ENCODE measurements at places on chromosomes 4 and X.

DNA sequence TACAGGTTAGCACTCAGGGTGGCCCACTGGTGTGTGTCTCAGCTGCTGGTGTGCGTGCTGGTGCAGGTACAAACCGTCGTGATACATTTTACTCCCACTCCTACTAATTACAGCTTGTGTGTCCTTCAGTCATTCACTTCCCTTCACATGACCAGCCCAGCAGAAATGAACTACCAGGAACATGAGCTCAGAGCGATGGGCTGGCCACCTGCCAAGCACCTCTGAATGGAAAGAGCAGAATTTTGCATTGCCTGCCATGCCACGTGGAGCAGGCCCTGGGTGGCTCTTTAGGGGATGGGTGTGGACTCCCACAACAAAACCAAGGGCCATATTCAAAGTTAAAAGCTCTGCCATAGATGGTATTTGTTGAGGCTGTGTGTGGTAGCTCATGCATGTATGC, 58.9 kb upstream of the PGM2 start:
- DNase-seq: no peak

DNA sequence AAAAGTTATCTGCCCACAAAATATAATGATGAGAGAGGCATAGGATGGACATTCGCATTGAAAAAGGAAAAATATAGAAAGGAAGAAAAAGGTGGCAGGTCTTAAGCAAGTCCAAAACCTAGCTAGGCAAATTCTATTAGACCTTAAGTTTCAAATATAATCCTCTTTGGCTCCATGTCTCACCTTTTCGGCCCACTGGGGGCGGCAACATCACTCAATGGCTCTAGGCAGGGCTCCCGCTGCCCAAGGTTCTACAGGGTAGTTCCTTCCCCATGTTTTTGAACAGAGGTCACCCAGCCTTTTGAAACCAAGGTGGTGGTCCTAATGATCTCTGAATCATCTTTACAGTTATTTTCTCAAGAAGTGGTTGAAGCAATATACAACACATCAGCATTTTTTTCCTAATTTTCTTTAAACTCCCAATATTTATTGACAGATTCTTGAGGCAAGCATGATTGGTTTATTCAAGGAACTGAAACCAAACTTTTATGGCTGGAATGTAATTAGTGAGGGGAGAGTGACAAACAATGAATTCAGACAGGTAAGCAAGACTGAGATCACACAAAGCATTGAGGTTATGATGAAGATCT, 309.4 kb downstream of the ANTXR2 start:
- DNase-seq: no peak

- no peak for DNase-seq
These were observed 1.5 kb downstream of the USP38 start for GRCh38 chr4:143186212-143186611.

DNA sequence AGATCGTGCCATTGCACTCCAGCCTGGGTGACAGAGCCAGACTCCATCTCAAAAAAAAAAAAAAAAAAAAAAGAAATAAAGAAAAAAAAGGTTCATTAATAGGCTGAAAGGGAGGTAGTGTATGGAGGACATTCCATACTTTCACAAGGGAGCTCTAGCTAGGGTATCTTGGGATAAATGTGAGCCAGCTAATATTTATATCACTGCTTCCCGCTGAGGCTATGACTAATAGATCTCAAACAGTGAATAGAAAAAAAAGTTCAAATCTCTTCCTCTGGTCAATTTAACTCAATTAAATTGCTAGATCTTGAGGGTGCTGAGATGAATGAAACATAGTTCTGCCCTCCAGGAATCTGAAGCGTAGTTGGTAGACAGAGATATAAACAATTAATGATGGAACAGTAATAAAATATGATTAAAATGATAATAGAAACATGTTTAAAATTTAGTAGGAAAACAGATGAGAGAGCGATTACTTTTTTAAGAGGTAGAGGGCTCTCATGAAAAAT, 55.7 kb upstream of the SHISA3 start:
- DNase-seq: no peak

DNA sequence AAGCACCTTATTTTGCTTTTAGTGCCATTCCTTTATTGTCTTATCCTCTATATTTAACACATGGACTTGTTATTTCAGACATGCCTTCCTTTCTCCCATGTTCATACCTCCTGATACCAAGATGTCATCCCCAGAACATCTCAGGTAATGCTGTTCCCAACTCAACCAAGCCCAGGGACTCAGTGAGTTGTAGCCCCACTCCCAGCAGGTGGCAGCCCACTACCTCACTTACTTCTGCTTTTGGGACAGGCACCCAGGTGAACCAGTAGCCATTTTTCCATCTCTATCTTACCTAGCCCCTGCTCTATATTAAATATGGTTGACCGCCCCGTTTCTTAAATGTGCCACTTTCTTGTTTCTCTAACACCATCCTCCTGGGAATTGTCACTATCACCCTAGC, 199.0 kb downstream of the DCHS2 start:
- DNase-seq: no peak

- no peak for DNase-seq
These were observed 142.9 kb downstream of the TMEM164 start for GRCh38 chrX:110145854-110146253.

- DNase-seq: no peak
These were observed 11.4 kb downstream of the SHROOM2 start for GRCh38 chrX:9797384-9798360.

DNA sequence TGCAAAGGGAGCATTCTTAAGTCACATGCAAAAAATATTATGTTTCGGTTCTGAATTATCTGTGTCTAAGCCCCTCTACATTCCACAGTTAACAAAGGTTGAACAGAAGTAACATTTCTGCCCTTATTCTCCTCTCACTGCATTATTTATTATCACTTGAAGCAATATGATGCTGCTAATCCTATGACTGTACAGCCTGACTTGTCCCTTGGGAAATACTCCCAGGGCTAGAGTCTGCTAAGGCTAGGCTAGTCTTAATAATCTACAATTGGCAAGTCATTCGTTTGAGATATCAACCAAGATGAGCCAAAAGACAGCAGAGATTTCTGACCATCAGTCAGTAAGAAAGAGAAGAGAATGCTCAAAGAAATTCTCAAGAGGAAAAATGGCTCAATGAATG, 226.9 kb upstream of the HCCS start:
- no peak for DNase-seq

DNA sequence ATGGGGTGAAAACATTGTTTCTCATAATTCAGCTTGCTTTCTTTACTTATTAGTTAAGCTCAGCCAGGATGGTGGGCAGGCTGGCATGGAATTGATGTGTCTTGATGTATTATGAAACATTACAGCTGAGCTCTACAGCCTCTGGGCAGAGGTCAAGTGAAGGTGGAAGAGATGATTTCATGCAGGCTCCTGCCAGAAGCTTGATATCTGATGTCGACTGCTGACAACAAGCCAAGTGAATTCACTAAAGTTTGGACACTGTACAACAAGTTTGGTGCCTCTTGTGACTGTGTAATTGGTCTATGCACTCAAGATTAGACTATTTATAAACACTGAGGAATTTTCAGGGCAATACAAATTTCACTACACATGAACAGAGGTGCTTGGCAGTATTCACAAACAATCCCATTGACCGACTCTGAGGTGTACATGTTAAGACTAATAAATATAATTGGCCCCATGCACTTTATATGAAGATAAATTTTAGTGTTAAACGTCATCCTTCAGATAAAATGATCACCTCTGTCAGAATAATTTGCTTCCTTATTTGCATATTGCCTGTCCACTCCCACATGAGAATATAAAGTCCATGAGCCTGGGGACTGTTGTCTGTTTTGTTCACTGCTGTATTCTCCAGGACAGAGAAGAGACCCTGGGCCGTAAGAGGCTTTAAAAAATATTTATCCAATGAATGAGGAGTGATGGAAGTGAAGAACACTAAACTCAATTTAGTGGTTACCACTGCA, 612.2 kb downstream of the IQCM start:
- DNase-seq: no peak

GRCh38 chrX:13223868-13224567, 95.8 kb downstream of the ATXN3L start:
- no peak for DNase-seq

DNA sequence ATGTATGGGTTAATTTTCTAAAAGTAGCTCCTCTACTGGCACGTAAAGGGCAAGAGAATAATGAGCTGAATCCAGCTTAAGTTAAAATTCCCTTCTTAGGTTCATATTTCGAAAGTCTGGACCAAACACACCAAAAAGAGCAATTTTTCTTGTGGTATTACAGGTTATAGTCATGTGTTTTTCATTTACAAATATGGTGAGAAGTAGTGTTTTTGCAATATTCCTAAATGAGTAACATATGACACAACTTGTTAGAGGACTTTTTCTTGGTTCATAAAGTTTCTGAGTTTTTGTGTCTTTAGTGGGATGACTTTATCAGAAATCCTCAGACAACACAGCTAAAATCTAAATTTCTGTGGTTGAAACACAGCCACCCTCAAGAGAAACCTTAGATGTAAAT, 172.1 kb downstream of the AFF2 start:
- DNase-seq: no peak

DNA sequence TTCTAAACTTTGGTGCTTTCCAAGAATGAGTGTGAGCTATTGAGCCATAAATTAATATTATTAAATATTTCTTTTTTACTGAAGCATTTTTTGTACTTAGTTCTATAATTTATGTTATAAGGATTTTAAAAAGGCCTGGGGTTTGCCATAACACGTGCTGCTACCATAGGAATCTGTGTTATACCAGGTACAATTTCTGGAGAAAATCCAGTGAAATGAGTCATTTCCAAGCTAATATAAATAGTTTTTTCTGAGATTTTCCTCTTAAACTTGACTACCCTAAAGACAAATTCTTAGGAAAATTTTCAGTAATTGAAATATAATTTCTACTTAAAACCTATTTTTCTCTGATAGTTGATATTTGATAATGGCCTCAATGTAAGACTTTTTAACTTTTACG, 130.8 kb downstream of the TLL1 start:
- no peak for DNase-seq

DNA sequence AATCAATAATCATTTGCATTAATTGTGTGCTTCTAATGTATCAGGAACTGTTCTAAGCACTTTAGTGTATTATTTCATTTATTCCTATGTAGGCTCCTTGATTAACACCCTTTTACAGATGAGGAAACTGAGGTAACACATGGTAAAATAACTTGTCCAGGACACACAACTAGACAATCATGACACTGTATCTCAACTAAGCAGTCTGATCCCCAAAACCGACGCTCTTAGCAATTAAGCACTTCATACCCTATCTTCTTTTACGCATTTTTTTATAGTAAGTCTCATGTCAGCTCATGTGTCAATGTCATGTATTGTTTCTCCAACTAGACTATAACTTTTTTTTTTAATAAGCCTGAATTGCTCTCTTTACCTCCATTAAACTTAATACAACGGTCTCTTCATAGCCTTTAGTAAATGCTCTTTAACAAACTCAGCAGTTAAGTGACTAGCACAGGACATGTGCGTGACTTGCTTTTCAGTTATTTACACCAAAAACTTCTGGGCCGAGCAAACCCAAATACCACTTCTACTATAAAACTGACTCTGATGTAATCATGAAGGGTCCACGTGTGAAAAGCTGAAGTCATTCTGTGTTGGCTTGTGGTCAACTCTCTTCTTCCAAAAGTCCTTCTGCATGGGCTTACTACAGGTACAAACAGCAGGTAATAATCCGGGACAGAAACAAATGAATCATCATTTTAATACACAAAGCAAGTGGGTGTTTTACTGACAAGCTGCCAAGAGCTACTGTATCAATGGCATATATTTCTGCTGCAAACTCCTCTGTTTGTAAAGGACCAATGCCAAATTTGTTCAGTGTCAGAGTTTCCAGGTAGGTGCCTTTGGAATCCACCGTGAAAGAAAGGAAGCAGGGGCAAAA, 7.9 kb upstream of the AMBN start:
- DNase-seq: no peak

- no peak for DNase-seq
These were observed 68.0 kb downstream of the ATOH1 start for GRCh38 chr4:93896516-93896915.

DNA sequence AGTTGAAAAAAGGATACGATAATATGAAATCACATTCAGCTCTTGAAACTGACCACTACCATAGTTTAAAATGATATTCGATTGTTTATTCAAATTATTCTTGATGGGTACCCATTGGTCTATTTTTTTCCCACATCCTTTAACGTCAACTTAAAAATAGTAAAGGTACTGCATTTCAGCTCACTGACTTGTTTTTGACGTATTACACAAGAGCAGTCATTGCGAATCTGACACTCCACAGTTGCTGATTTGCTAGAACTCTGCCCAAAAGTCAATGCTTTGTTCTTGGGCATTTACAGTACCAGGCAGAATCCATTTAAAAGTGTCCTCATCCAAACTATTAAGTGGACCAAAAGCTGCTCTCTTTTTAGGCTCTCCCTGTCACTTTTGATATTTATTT, 1.2 kb upstream of the PDS5A start:
- DNase-seq: no peak

GRCh38 chr4:14184265-14184664, 556.7 kb upstream of the BOD1L1 start:
- no peak for DNase-seq

DNA sequence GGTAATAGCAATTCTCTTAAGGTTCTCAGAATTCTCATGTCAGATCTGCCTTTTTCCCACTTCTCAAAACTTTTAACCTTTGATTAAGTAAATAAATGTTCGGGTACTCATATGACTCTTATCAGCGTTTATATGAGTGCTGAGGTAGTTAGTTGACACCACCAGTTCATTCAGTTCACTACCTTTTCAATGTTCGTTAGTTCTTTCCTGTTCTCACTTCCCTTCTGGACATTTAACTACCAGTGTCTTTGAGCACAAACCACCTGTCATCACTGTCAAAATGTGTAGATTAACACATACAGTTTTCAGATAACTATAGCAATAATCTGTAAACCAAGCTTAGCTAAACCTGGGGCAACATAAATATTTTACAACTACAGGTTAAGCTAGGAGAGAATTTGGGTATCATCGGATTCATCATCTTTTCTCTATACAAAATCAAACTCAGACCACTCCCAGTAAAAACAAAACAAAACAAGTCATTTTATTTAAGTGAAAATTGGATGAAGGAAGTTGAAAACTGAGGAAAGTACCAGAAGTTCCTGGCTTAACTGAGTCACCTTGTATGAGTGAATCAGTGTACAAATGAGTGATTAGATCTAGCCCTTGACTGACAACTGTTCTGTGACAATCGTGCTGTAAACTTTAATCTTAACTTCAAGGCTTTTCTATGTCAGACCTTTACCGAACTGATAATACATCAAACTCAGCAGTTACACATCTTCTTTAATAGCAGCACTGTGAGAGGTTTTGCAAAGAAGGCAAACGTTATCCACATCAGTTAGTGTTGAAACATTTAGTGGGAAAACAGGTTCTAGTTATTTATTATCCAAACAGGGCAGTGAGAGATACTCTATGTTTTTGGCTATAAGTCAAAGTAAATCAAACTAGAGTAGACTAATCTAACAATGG, 41.9 kb downstream of the ARHGEF38 start:
- no peak for DNase-seq

GRCh38 chr4:1759818-1760223, 33.3 kb upstream of the FGFR3 start:
- no peak for DNase-seq
